ENCODE measurements at places on chromosomes 6 and 20.
A peak's percentile ranks its signal among the peaks of the same experiment; 100 is the strongest.

GRCh38 chr20:56716806-56717205 lies 87.7 kb downstream of the TFAP2C start:
- DNase-seq = no peak

DNA sequence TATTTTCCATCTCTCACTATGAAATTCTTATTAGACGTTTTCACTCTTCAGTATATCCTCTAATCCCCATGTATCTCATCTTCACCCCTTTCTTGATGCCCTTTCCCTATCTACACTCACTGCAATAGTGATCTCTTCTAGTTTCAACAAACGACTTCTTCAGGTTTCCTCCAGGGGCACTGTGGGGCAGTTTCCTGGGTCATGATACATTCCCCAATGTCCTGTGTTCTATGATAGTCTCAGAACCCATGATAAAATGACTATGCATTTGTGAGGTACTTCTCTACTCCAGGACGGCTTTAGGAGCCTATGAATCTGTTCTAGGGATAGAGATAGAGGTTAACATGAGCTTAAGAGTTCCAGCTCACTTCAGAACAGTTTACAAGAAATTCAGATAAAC lies 183.3 kb downstream of the FOXC1 start:
- no peak for DNase-seq

DNA sequence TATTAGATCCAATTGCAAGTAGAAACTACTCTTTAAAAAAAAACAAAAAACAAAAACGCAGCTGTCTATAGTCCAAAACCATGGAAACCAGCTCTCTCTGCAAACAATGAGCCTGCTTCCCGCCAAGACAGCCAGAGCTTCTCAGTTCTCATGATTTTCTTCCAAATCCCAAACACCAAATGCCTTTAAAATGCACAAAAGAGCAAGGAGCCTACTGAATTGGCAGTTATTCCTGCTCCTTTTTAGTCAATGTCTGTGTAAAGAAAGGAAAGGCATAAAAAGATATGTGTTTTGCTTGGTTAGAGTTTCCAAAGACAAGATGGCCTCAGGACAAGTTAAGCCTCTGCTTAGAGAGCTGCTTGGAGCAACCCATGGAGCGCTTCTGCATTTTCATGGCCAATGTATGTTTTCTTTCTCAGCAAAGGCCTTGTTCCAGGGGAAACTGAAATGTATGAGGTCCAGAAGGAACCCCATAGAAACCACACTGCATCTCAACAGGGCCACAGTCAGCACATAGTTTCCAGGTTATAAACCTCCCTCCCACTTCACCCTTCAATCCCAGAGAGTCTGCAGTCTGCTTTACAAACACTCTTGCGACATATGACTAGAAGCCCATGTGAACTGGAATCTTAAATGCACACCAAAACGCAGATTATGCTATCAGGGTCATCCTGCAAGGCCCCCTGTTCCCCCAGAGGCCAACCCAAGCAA lies 209.3 kb upstream of the TAB2 start:
- DNase-seq = no peak

GRCh38 chr6:28215425-28215824 lies 9.7 kb upstream of the ZSCAN9 start:
- no peak for DNase-seq

- DNase-seq = no peak
These were observed 41.6 kb downstream of the VSTM2L start for GRCh38 chr20:37944456-37944981.

DNA sequence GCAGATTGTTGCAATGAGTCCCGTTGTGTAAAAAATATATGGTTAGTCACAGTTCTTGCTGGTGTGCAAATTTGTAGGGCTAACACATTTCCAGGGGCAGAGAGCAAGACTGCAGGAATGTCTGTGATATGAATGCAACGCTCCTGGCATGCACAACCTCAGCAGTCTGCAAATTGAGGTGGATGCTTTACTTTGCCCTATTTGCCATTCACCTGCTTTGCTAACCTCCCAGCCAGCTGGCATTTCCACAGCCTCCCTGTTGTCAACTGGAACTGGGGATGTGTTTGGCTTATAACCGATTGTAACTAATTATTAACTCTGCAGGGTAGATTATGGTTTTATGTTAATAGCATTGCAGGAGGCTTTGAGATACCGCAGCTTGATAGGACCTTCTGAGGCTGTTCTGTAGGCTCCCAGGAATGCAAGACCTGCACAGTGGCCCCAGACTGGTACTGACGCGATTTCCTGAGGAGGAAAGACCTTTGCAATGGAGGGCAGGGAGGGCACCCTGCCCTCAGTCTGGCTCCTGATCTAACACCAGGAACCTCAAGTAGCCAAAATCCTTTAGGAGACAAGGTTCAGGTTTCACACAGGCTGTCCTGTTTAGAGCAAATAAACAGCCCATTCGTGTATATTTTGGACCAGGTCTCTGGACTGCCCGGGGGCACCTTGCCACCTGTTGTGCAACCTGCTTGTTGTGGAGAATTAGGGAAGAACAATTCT lies 53.4 kb downstream of the EDN1 start:
- no peak for DNase-seq

GRCh38 chr6:124330197-124330596 lies 526.5 kb downstream of the NKAIN2 start:
- no peak for DNase-seq

- no peak for DNase-seq
These were observed 117.5 kb upstream of the KCNK16 start for GRCh38 chr6:39440039-39440426.

- peak; percentile 93 for DNase-seq
These were observed 6.1 kb downstream of the SYNGAP1 start for GRCh38 chr6:33425668-33426577.

DNA sequence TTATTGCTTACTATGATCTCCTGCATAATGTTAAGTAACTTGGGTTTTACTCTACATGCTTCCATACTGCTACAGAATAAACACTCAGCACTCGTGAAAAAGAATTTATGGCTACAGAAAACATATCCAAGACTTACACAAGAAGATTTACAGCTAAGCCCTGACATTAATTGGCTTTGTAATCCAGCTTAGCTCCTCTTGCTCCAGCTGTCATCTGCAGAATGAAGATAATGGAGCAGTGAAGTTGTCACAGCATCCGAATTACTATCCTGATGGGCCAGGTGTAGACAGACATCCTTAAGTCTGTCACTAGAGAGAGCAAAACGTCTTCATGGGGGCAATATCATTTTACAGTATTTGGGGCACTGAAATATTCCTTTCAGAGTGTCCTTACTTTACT lies 155.3 kb downstream of the PRKN start:
- DNase-seq = no peak

DNA sequence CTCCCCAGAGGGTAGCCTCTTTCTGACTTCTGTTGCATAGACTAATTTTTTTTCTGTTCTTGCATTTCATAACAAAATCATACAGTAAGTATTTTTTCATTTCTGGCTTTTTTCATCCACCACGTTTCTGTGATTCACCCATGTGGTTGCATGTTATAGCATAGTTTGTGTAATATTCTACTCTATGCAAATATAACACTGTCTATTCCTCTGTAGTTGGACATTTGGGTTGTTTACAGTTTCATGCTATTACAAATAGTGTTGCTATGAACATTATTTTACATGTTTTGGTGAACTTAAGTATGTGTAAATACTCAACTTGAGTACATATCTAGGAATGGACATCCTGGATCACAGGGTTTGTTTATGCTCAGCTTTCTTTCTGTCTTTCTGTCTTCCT lies 187.2 kb upstream of the KCNG1 start:
- no peak for DNase-seq

DNA sequence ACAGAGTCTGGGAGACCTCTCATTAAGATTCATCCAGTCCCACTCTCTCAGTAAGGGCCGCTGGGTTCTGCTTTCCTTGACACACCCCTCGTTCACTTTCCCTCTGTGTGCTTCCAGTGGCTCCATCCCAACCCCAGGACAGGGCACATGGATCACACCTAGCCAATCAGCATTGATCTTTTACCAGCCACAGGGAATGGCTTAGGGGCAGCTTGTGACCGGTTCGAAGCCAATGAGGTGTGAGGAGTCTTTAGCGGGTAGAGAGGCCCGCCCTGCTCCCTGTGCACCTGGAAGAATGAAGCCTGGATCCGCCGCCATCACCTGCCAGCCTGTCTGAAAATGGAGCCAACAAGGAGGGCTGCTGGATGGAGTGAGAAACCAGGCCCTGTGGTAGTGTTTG lies 35.2 kb upstream of the OVOL2 start:
- DNase-seq = no peak

DNA sequence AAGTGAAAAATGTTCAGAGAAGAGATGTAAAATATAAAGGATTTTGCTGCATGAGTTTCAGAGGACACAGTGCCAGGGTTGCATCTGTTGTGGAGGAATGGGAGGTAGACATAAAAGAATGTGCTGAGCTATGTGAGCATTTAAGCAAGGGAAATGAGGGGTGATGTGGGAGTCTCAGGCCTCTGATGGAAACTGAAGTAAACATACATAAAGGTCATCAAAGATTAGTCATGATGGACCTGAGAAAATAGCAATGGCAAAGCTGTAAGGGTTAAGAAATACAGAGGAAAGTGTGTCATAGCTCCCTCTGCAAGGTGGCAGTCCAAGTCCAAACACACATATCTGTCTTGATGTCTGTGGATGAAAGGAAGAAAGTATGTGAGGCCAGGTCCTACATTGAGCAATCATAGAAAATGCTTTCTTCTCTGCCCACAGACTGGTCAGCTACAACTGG lies 306.6 kb upstream of the ECI2 start:
- no peak for DNase-seq

GRCh38 chr6:13189710-13190109 lies 138.6 kb downstream of the TBC1D7 start:
- no peak for DNase-seq

GRCh38 chr6:20608356-20608755 lies 74.1 kb downstream of the CDKAL1 start:
- DNase-seq = no peak

DNA sequence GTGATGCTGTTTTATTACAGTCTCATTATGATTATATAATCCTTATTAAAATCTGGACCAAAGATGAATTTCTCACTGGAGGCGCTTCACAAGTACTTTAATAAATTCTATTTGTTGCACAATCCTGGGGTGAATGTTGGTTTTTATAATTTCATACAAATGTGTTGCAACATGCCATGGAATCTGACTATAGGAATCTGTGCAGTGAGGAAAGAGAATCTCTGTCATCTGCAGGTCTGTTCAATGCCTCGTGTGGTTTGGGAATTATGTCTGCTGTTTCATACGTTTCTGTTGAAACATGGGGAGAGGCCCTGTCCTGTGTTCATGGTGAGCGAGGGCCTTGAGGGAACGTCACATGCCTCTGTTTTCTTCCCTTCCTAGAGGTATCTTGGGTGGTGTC lies 277.3 kb downstream of the CDH4 start:
- no peak for DNase-seq

- DNase-seq = no peak
These were observed 15.3 kb downstream of the GMEB2 start for GRCh38 chr20:63611646-63612045.

- no peak for DNase-seq
These were observed 988 bp downstream of the ECHDC1 start for GRCh38 chr6:127342296-127342945.

DNA sequence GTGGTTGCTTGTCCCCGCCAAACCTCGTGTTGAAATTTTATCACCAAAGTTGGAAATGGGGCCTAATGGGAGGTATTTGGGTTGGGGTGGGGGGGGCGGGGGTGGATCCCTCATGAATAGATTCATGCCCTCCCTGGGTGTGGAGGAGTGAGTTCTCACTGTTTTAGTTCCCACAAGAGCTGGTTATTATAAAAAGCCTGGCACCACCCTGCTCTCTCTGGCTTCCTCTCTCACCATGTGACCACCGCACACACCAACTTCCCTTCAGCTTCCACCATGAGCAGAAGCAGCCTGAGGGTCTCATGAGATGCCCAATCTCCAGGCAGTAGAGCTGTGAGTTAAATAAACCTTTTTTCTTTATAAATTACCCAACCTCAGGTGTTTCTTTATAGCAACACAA lies 111.3 kb downstream of the PRDM1 start:
- peak; percentile 32 for DNase-seq

All from CD4-positive, alpha-beta T cell treated with Interleukin-4 for 1 hour (primary cell).